Kidney (tissue), 22 donors: ENCODE measurements at places on chromosomes 7 and 10.

DNA sequence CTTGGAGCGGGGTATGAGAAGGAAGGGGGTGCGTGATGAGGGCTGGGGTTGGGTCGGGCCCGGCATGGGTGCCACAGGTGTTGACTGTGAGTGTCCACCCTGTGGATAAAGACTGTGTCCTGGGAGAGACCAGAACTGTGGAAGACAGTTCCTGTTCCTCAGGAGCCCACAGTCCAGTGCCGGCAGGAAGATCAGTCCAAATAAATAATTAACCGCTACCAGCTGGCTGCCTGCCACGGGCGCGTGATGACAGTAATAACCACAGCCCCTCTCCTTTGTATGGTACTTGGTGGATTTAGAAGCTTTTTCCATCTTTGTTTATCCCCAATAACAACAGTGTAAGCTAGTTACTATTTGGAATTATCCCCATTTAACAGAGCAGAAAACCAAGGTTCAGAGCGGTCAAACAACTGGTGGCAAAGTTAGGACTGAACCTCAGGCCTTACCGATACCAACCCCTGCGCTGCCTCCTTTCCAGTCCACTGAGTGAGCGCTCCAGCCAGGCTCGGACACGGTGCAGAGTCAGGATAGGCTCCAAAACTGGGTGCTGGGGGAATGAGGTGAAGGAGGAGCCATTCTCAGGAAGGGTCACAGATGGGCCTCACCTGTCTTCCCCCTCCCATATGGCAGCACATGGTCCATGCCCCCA lies 5.1 kb downstream of the ZMIZ1 start:
- DNase-seq: peak; percentile 87

GRCh38 chr10:96400465-96400864 lies 41.7 kb upstream of the OPALIN start:
- no peak for DNase-seq

- no peak for DNase-seq
Measured at GRCh38 chr10:117226813-117227451, 14.0 kb upstream of the SLC18A2 start.

DNA sequence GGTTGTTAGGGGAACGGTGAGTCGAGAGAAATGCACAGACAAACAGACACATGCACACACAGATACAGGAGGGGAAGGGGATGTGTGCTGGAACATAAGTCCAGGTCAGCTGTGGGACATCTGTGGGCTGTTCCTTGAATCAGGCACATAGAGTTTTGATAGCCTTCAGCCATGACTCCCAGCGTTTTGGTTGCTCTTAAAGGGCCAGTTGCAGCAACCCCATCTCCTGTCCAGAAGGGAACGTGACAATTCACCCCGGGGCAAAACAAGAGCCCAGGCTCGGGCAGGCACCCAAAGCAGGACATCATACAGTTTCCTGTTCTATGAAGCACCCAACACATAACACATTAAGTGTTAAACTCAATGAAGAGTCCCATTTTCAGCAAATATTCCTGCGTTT lies 9.6 kb downstream of the INSYN2A start:
- no peak for DNase-seq

- DNase-seq: no peak
Measured at GRCh38 chr10:4234661-4235060, 449.7 kb upstream of the KLF6 start.

- no peak for DNase-seq
Measured at GRCh38 chr10:28381466-28381865, 78.6 kb upstream of the MPP7 start.

GRCh38 chr10:85612378-85612775 lies 754.2 kb downstream of the GRID1 start:
- no peak for DNase-seq

GRCh38 chr10:70604106-70604505 lies 1.6 kb upstream of the PRF1 start:
- DNase-seq: no peak

DNA sequence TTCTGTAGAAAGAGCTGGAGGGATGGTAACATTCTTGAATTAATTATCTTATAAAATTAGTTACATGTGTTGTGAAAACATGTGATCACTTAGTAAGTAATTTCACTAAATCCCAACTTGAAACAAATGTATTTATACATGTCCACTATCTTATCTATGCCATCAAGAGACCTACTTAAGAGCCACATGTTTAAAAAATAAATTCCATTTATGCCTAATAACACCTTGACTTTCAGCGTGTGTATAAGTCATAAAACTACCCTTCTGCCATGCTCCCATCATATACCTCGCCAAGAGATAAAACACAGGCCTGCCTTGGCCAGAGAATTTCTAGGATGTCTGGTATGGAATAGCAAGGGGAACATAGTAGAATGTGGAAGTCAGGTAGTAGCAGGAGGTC lies 37.3 kb downstream of the LIPJ start:
- no peak for DNase-seq

- no peak for DNase-seq
Measured at GRCh38 chr7:26278770-26279169, 12.9 kb upstream of the SNX10 start.

- DNase-seq: no peak
Measured at GRCh38 chr10:18414061-18414460, 237.3 kb downstream of the NSUN6 start.

DNA sequence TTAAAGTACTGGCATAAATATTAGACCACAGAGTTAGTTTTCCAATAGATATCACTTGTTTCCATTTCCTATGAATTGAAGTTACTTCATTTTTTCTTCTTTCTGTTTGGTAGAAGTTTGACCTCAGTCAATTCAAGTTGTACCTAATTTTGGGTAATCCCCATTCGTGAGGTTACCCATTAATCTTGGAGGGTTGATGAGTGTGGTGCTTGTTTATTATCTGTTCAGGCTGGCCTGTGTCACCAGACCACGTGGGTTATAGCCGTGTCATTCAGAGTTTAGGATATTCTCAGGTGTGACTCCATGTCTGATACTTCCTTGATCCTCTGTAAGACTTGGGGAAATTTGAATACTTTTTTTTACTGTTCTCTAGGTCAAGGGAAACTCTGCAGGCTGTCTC lies 133.9 kb upstream of the TPK1 start:
- DNase-seq: no peak

DNA sequence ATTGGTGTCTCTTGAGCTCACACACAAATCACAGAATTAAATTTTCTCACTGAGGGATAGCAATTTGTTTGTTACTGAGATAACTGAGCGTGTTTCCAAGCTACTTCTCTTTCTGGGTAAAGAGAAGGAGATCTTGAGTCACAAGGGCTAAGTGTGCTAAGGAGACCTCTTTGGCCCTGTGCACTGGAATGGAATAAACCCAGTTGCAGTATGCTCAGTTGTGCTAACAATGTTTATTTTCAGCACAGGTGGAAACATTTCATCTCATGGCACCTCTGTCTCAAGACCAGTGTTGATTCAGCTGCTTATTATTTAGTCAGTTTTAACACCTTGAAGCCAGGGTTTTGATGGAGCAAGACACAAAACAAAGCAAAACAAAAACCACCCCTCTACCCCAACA lies 22.5 kb upstream of the UBE2H start:
- no peak for DNase-seq

DNA sequence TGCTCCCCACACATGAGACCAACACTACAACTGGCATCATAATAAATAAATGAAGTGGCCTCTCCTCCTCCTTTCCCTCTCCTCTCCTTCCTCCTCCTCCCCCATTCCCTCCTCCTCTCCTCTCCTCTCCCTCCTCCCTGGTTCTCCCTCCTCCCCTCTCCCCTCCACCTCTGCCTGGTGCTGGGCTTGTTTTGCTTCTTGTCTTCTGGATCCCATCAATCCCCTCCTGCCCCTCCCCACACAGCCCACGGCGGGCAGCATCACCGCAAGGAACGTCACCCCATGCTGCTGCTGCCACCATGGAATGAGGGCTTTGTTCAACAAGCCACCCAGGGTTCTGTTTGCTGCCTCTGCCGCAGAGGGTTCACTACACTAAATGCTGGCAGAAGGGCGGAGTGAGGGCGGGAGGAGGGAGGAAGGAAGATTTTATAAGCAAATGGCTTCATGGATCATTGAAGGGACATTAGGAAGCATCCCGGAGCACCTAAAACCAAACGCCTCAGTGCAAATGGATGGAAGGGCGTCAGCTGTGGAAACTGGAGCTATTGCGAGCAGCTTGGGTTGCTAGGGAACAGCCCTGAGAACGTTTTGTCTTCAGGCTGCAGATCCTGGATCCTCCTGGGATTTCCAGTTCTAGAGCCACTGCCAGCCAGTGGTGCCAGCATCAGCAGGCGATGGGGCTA lies 379.7 kb upstream of the ZMIZ1 start:
- peak; percentile 91 for DNase-seq

DNA sequence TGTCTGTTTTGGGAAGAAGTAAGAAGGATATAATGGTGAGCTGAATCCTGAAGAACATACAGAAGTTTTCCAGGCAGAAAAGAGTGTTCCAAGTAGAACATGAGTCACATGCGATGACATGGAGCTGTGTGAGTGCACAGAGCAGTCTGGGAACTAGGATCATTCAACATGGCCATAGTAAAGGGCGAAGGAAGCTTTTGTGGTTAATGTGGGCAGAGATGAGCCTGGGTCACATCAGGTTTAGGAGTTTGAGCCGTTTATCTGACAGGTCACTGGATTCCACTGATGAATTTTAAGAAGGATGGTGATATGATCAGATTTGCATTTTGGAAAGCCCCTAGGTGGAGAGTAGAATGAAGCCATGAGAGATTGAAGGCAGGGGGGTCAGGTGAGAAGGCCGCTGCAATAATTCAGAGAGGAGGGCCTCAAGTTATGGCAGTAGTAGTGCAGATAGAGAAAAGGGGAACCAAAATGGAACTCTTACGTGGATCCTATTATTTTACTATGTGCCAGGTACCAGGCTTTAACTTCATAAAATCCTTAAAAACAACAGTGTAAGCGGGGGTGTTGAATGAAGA lies 171.3 kb downstream of the RNLS start:
- DNase-seq: no peak

DNA sequence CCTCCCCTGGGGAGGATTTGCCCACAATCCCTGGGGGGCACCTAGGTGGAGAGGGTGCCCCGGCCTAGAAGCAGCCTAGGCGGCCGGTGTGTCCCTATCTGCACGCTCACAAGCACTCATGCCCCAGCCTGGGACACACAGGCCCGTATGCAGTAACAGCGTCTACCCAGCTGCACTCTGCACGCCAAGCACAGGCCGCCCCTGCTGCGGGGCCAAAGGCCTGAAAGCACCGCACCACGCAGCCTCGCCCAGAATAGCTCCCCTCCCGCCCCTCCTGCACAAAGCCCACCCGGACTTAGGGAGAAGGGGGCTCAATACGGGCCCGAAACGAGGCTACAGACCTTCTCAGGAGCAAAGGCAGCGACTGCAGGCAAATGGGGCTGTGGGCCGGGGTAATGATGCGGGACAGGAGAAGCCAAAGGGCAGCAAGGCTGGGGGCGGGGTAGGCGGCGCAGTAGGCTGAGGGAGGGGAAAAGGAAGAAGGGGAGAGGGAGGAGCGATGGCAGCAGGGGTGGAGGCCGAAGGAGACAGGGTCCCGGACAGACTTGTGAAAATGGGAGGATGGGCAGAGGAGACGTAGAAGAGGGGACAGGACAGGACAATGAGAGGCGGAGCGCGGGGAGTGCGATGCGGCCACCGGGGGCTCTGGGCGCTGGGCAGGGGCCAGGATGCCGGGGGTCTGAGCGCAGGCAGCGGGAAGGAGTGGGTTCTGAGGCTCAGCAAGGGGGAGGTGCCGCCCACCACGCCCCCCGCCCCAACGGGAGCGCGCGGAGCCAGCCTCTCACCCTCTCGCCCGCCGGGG lies 544 bp downstream of the GPRIN2 start:
- peak; percentile 84 for DNase-seq

DNA sequence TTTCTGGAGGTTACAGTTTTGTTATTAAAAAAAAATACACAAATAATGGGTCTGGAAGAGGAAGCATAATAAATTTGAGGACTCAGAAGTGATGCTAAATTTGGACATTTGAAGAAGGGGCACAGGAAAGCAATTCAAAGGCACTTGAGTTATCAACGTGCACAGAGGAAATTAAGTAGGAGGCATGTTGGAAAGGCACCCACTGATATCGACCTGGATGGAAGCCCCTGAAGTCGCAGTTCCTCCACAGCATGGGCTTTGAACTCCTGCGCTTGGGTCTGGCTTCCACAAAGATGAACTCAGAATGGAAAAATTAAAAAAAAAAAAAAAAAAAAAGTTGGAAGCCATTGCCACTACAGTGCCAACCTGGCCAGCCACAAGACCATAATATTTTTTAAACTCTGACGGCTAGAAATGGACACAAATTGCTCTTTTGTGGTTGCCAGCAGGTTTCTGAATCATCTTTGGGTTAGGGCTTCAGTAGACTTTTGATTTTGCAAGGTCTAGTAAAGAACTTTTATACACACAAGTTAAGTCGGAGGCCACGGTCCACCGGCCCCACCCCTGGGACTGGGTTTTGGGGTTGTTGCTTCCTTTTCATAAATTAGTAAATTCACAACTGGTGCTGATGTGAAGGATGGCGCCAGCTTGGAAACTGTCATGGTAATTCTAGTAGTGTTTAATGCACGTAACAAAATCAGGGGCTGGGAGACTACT lies 21.6 kb downstream of the JCAD start:
- DNase-seq: no peak

- DNase-seq: no peak
Measured at GRCh38 chr7:149719050-149719899, 54.1 kb downstream of the ZNF467 start.

- DNase-seq: no peak
Measured at GRCh38 chr7:23020742-23021401, 6.9 kb upstream of the HYCC1 start.

- DNase-seq: no peak
Measured at GRCh38 chr10:45398595-45398994, 24.6 kb downstream of the ALOX5 start.
